NCI-H526 (cell line): ENCODE measurements at places on chromosomes 4 and X.
A peak's percentile ranks its signal among the peaks of the same experiment; 100 is the strongest.

DNA sequence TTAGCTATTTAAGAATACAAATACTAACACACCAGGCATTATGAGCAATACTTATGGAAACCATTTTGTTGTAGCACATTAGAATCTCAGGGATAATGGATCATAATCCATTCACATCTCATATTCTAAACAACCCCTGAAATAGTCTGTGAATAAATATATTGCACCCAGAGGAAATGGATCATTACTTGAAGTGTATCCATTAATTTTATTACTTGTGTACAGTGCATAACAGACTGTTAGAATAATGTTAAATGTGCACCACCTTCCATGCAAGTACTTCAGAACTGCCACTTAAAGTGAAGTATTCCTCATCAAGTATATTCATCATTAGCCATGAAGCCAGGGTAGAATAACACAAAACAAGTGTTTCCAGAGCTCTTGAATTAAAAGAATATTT lies 715.5 kb downstream of the DMD start:
- DNase-seq: no peak

GRCh38 chrX:19670321-19670750 lies 155.0 kb upstream of the MAP3K15 start:
- DNase-seq: no peak

GRCh38 chrX:53483838-53484405 lies 49.8 kb upstream of the HSD17B10 start:
- no peak for DNase-seq

DNA sequence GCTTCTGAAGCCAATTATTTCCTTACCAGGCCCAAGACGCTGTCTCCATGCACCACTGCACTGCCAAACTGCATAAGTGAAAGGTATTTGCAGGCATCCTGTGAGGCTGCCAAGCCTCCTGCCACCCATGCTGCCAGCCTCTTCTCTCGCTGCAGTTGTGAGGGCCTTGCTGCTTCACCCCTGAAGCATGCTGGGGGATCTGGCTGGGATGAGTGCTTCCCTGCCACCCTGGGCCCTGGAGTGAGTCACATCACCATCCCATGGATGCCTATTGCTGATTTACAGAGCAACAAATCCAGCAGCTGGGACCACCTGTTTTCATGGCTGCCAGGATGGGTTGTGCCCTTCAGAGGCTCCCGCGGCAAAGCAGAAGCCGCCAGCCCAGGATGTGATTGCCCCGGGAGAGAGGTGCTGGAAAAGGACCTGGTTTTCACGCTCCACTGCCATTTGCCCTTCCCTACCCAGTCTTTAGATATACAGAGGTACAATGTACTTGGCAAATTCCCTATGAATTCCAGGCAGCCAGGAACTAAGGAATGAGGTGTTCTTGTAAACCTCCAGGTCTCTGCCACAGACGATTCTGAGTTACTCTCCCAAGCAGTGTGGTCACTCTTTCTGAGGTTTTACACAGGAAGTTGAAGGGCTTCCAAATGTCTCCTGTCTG lies 41.5 kb upstream of the PTCHD1 start:
- no peak for DNase-seq

DNA sequence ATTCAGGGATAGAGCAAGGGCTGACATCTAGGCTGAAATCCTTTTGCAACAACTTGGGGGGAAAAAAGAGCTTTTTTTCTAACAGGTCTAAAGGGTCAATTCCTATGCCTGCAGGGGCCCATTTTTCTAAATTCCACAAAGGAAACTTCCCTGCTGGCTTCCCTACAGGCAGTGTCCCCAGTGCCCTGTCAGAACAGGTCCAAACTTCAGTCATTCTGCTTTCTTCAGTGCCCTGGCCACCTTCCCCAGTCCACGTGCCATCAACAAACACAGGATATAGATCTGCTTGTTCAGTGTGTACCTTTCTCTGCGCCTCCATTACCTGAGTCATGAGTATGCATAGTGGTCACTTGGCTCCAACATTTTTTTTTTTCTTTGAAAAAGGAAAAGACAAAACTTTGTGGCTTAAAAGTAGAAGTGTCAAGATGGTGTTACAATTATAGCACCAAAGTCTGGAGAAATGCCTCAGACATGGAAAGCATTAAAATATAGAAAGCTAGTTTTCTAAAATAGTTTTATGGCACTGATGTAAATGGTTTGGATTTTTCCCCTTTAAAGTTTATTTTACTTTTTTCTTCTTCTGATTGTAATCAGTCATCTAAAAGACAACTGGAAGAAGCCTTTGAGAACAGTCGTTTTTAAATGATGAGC lies 84.0 kb upstream of the JADE1 start:
- no peak for DNase-seq

DNA sequence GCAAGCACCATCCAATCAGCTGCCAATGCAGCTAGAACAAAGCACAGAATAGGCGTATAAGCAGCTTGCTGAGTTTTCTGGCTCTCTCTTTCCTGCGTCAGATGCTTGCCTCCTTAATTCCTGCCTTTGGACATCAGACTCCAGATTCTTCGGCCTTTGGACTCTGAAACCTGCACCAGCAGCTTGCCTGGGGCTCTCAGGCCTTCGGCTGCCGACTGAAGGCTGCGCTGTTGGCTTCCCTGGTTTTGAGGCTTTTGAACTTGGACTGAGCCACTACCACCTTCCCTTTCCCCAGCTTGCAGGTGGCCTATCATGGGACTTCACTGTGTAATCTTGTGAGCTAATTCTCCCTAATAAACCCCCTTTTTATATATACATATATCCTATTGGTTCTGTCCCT lies 6.1 kb downstream of the TMEM192 start:
- DNase-seq: no peak

- no peak for DNase-seq
Observed at GRCh38 chrX:13478740-13479451, 90.5 kb upstream of the EGFL6 start.

DNA sequence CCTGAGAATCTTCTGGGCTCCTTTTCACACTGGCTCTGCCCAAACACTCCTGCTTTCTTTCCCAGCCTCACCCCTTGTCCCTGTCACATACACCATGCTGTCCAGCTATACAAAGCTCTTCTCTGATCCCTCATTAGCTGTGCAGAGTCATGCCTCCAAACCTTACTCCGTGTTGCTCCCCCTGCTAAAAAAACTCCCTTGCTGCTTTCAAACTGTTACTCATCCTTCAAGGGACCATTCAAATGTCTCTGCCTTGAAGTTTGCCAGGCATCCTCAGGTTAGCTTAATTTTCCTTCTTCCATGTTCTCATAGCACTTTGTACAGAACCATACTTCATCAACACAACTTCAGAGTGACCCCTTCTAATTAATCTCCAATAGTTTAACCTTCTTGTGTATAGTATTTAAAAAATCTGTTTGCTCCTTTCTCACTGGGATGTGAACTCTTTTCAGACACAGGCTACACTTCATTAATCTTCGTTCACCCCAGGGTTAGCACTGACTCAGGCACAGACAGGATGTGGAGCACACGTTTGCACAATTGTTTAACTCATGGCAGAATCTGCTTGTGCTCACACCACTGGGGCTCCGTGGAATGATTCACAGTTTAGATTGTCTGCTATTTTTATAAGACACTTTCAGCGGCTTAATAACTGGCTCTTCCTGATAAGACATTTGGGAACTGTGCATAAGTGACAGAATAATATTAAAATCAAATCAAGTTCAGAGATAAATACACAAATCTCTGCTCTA lies 21.4 kb upstream of the SEL1L3 start:
- DNase-seq: no peak

DNA sequence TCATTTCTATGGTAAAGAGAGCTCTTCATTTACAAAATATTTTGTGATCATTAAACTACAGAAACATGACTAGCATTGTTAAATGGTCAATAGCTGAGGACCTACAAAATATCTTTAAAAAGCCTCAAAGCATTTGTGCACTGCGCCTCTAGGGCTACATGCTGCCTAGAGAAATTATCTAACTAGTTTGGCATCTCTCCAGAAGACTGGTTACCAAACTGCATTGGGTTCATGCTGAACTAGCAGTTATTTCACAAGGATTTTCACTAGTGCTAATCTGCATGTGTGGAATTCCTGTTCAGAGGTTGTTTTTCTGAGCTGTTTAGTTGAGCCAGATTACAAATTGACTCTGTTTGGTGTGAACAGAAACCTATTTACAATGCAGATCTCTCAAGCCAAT lies 58.5 kb upstream of the PITX2 start:
- no peak for DNase-seq

DNA sequence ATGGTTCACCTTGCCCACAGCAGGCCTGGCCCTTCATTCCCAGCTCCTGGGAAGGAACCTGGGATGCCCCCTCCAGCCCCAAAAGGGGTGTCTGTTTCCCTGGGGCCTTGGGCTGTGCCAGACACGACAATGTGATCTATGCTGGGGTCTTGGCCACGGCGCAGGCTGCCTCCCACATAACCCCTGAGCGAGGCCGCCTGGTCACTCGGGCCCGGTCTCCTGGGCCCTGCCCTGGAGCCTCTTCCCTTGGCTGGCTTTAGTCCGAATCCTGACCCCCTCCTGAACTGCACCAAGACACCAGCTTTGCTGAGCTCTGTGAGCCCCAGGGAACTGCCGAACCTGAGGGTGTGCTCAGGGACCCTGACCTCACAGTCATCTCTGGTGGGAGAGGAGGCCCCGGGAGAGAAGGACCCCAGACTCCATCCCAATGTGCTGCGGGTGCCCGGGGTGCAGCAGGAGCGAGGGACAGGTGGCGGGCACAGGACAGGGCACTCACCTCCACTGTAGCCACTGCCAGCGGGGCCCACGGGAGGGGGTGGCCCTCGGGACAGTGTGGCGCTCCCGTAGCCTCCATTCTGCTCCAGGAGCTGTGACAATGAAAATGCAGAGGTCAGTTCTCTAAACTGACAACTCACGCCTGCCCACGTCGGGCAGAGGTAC lies 42.0 kb downstream of the GAK start:
- no peak for DNase-seq

DNA sequence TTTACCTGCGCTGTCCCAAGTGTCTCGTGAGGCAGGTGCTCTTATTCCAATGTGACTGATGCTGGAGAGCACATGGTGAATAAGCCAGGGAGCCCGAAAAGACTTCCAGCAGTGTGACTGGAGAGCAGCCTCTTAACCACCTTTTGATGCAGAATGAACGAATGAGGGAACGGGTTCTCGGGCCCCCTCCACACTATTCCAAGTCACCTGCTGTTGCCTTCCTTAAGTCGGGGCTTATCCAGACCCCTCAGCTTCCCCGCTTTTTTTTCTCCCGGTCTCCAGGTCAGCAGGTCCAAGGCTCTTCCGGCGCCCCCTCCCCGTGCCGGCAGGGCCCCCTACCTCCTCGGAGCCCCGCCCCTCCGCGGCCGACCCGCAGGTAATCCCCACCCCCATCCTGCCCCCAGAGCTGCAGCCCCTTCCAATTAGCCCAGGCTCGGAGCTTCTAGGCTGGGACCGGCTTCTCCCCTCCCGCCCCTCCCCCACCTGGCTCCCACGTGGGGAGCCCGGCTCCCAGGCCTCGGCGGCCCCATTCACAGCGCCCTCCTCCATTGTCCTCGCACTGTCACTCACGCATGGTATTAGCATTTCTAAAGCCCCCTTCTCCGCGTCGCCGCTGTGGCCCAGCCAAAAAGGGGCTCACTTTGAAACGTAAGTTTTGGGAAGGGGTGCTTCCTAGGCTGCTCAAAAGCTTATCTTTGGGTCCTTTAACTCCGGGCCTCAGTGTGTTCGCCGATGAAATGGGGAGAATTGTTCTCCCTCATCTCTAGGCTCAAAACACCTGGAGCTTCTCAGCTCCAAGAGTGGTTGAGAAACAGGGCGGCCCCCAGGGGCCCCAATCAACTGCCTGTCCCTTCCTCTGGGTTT lies 56.2 kb upstream of the PJA1 start:
- DNase-seq: no peak

GRCh38 chrX:129495900-129496299 lies 27.4 kb downstream of the SMARCA1 start:
- no peak for DNase-seq

GRCh38 chrX:135543924-135544323 lies 23.5 kb downstream of the INTS6L start:
- peak; percentile 18 for DNase-seq

DNA sequence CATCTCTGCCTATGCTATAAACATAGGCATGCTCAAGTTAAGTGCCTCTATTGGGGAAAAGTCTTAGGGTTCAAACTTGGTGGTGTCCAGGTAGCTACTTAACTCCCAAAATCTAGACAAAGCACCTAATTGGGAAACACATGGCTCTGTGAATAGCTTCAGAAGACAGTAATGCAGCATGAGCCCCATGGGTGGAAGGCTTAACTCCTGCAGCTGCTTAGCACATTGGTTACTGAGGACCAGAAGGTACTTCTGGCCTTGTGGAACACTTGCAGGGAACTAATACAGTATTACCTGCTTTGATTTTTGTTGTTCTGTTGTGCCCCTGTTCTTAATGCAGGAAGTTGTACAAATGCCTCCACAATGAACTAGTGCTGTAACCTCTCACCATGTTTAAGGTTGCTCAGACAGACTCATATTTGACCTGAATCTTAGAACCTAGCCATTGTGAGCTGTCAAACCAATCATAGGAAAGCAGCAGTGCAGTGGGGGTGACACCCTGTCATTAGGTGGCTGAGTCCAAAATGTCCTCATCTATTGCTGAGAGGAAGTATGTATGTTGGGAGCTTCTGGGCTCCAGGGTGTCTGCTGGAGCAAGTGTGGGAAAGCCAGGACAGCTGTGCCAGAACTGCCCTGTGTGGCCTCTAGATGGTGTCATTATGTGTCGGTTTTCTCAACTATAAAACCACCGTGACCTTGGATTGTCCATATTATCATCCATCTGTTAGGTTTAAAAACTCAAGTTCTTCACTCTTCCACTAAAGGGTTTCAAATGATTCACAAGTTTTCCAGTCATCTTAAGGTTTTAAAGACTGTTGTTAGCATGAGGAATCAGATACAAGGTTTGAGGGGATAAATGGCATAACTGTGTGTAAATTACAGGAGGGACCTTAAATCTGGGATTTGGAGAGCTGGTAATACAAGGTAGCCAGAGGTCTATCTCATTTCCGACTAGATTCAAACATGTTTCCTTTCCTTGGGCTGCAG lies 69.9 kb upstream of the WDR1 start:
- DNase-seq: no peak

- DNase-seq: no peak
Observed at GRCh38 chr4:182454440-182455013, 211.3 kb downstream of the TENM3 start.

DNA sequence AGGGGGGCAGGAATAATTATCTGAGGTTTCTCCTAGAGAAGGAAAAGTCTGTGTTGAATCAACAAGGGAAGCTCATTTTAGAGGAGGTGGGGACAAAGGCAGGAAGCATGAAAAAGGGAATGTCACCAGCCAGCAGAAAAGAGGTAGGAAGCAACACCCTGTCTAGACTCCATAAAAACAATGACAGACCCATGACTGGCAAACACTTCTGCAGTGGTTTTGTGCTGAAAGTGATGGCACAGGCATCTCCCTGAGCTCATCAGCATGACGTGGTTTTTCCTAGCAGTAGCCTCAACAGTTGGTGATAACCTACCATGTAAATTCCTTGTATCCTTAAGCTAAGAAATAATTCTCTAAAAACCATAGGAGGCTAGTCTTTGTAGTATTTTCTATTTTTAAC lies 110.7 kb upstream of the GALNT7 start:
- no peak for DNase-seq

GRCh38 chr4:74408639-74409038 lies 36.3 kb upstream of the AREG start:
- no peak for DNase-seq

- no peak for DNase-seq
Observed at GRCh38 chr4:124964251-124964650, 251.7 kb upstream of the ANKRD50 start.

GRCh38 chr4:127622921-127623796 lies 9.6 kb upstream of the INTU start:
- no peak for DNase-seq

GRCh38 chr4:107058828-107059227 lies 22.7 kb upstream of the DKK2 start:
- DNase-seq: no peak
